Smooth muscle cell of bladder (primary cell): ENCODE measurements at places on chromosomes 12 and 14. TPM values are rescaled to one million over a fixed set of nuclear protein-coding genes. Genes with fewer than 3 reads are reported as not detected.

RNF212B gene
- not detected in 2 replicates for total RNA-seq

TARBP2 gene
- total RNA-seq = 34.7 and 39.8 TPM in 2 replicates

RERG gene
- total RNA-seq = 0.28 TPM in 2 replicates

PLEK2 gene
- total RNA-seq = 3.0 and 3.7 TPM in 2 replicates

REM2 gene
- total RNA-seq = 0.09 and 0.14 TPM in 2 replicates

SIRT4 gene
- total RNA-seq = 1.00 and 2.5 TPM in 2 replicates

GCN1 gene
- total RNA-seq = 72.4 and 102 TPM in 2 replicates

C12orf50 gene
- total RNA-seq = under 0.01 TPM in 1 of 2 replicates, not detected in the other

DDHD1 gene
- 16.5 and 18.2 TPM in 2 replicates for total RNA-seq

LRRC43 gene
- 1.00 and 2.6 TPM in 2 replicates for total RNA-seq

OS9 gene
- total RNA-seq = 180 and 267 TPM in 2 replicates

SLC16A7 gene
- 42.3 and 48.8 TPM in 2 replicates for total RNA-seq

MAP3K12 gene
- 29.6 and 40.3 TPM in 2 replicates for total RNA-seq

RNU4-1 gene
- total RNA-seq = under 0.01 TPM in 1 of 2 replicates, not detected in the other

SLCO1B1 gene
- not detected in 2 replicates for total RNA-seq

ESPL1 gene
- 0.46 and 1.00 TPM in 2 replicates for total RNA-seq

B4GALNT3 gene
- total RNA-seq = under 0.01 TPM in 1 of 2 replicates, not detected in the other

OASL gene
- total RNA-seq = 0.09 and 0.57 TPM in 2 replicates

NOS1 gene
- total RNA-seq = under 0.01 TPM in 1 of 2 replicates, not detected in the other

TAS2R31 gene
- total RNA-seq = 2.4 and 3.7 TPM in 2 replicates

INHBE gene
- 9.0 and 12.7 TPM in 2 replicates for total RNA-seq

PIWIL1 gene
- total RNA-seq = not detected in 2 replicates

SVOP gene
- not detected in 2 replicates for total RNA-seq

SLC39A9 gene
- total RNA-seq = 121 and 137 TPM in 2 replicates

TEX22 gene
- total RNA-seq = 0.37 and 0.43 TPM in 2 replicates

PPM1H gene
- total RNA-seq = 0.43 and 0.92 TPM in 2 replicates

KERA gene
- not detected in 2 replicates for total RNA-seq

CLEC4A gene
- 0.28 and 0.65 TPM in 2 replicates for total RNA-seq

PIP4K2C gene
- 8.6 and 8.8 TPM in 2 replicates for total RNA-seq

RPL10L gene
- not detected in 2 replicates for total RNA-seq

AP5M1 gene
- 11.2 and 17.4 TPM in 2 replicates for total RNA-seq

FAM90A1 gene
- under 0.01 and 0.09 TPM in 2 replicates for total RNA-seq

NRIP2 gene
- total RNA-seq = not detected in 2 replicates

AREL1 gene
- total RNA-seq = 23.5 and 24.4 TPM in 2 replicates

KRT2 gene
- not detected in 2 replicates for total RNA-seq

EPYC gene
- total RNA-seq = 0.09 TPM in 1 of 2 replicates, not detected in the other

CCDC177 gene
- total RNA-seq = under 0.01 TPM in 2 replicates

WSCD2 gene
- not detected in 2 replicates for total RNA-seq

FGF23 gene
- not detected in 2 replicates for total RNA-seq

TAS2R19 gene
- total RNA-seq = 4.0 and 4.1 TPM in 2 replicates

DAO gene
- 0.09 TPM in 1 of 2 replicates, not detected in the other for total RNA-seq

SLC7A8 gene
- total RNA-seq = 1.9 and 2.3 TPM in 2 replicates

ACRBP gene
- total RNA-seq = 0.28 and 0.37 TPM in 2 replicates
